Kidney (tissue), 22 donors: ENCODE measurements at places on chromosomes 6 and 20. TPM values are rescaled to one million over a fixed set of nuclear protein-coding genes. Genes with fewer than 3 reads are reported as not detected.
A peak's percentile ranks its signal among the peaks of the same experiment; 100 is the strongest.

DNA sequence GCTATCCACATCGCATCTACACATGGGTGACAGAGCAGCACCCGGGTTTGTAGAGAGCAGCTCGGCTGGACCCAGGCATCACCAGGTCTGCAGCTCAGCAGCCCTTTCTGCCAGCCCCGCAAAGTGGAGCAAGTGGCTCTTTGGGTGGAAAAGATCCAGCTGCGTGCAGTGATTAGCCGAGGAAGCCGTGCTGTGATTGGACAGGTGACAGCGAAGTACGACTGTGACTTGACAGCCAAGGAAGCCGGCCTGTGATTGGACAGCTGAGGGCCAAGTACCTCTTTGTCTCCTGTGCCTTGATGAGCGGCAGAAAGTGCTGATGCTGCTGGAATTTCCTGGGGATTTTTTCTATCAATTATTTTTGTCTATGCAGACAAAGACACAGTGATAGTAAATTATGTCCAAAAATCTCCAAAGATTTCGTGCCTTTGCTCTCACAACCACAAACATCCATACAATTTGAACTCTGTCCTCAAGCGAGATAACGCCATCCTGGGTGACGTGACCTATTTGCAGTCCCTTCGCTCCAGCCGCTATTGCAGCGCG is 62.3 kb upstream of the GPR31 start:
- H3K27ac ChIP-seq: no peak overlapping the region

DNA sequence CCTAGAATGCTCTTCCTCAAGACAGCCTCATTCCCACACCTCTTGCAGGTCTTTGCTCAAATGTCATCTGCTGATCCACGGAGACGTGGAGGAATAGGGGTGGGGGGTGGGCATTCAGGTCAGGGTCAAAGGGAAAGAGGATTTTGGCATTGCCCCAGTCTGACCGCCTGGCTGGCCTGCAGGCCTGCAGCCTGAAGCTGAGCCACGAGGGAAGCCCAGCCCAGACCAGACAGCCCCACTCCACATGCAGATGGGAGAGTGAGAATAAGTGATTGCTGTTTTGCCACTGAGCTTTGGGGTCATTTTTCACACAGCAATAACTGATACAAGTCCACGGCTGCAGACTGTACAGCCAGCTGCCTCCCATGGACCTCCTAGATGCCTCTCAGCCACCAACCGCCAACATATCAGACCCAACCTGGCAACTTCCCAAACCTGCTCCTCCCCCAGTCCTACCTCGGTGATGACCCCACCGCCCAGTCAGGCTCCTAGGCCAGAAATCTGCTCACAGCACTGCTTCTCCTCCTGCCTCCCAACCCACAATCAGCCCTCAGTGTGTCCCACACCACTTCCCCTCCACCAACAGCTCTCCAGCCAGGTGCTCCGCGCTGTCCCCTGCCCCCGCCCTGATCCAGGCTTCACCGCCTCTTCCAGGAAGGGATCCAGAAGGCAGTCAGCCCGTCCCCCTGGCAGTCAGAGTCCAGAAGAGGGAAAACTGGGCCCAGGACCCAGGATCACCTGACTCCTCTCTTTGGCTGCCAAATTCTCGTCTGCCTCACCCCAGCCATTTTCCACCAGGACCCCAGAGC is 14.0 kb downstream of the KIAA1755 start:
- H3K27me3 ChIP-seq: no peaks in the 10 kb centered on the region
- H3K4me3 ChIP-seq: no peak overlapping the region
- H3K4me1 ChIP-seq: peaks cover 10% of the 10 kb centered on the region
- peak overlapping the region; percentile 63 for H3K27ac ChIP-seq
- DNase-seq: no peak

DNA sequence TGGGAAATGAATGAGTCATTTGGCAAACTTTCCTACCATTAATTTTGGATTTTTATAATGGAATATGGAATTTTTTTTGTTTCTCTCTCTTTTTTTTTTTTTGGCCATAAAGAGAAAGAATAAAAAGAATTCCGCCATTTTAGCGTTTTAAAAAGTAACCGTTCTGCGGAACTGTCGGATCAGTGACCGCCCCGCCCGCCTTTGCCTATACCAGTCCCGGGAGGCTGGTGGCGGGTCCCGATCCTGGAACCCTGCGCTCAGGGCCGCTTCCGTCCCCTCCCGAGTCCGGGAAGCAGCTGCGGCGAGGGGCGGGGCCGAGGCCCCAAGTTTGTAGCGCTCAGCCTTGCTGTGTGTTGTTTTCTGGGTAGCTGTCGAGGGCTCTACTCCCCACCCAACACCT is 609 bp downstream of the L3MBTL1 start:
- H3K36me3 ChIP-seq: no peaks in the 10 kb centered on the region
- H3K27me3 ChIP-seq: no peaks in the 10 kb centered on the region
- peaks cover 5% of the 10 kb centered on the region for H3K4me1 ChIP-seq
- no peak for DNase-seq

DNA sequence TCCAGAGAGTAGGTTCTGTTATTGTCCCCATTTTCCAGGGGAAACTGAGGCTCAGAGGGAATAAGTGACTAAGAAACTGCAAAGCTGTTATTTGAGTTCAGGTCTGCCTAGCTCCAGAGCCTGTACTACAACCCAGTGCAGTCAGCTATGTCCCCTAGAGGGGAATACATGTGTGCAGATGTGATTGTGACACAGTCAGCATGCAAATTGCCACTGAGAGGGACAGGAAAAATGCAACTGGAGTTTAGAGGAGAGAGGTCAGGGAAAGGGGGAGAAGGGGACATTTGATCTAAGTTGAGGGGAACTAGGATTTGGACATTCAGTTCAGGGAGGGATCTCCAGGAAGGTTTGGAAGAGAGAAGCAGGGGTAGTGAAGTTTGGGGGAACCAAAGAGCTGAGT is 38.6 kb upstream of the EPB41L1 start:
- peaks cover 4% of the 10 kb centered on the region for H3K36me3 ChIP-seq
- H3K4me1 ChIP-seq: no peaks in the 10 kb centered on the region
- H3K27me3 ChIP-seq: no peaks in the 10 kb centered on the region
- DNase-seq: no peak
- H3K4me3 ChIP-seq: no peak overlapping the region

DNA sequence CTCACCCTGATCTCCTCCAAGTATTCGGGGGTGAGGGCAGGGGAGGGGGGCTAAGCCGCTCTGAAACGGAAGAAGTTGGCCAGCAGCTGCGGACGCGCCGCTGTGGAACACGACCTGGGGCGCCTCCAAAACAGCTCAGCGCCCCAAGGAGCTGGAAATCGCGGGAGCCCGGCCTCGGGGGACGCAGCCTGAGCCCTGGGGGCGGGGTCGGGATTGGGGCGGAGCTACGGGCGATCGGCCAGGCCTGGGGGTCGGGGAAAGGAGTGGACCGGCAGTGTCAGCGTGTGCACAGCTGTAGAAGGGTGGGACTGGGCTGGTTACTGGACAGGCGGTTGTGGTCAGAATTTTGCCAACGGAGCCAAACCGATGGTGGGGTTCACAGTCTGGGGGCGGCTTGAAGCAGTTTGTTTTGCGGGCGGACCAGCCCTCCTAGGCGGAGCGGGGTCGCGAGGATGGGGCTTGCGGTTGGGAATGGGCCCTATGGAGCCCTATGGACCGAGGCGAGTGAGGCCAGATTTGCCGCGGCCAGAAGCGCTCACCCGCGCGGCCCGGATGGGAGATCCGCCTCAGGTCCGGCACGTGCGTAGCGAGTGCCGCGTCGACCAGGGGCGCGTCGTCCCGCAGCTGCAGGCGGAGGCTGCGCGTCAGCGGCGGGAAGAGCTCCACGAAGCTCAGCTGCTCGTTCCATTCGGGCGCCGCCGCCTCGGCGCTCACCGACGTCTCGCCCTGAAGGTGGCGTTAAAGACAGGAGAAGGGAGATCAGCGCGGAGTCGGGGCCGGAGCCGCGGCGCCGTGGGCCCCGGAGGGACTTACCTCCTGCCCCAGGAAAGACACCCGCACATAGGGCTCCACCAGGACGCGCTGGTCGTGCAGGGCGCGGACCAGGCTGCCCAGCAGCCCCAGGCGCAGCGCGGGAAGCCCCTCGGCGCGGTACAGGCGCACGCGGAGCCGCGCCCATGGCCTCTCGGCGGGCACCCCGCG is 14.3 kb upstream of the SPAG4 start:
- no peaks in the 10 kb centered on the region for H3K27me3 ChIP-seq
- H3K4me1 ChIP-seq: peaks cover 4% of the 10 kb centered on the region
- DNase-seq: peak; percentile 94

- H3K27me3 ChIP-seq: no peaks in the 10 kb centered on the region
- no peaks in the 10 kb centered on the region for H3K36me3 ChIP-seq
- no peak for DNase-seq
- H3K4me1 ChIP-seq: peaks cover 46% of the 10 kb centered on the region
- H3K27ac ChIP-seq: peak overlapping the region; percentile 36
- H3K4me3 ChIP-seq: no peak overlapping the region
These were observed 112.1 kb upstream of the TMEM170B start for GRCh38 chr6:11425431-11425871.

- H3K27ac ChIP-seq: no peak overlapping the region
- H3K4me1 ChIP-seq: no peaks in the 10 kb centered on the region
- no peak overlapping the region for H3K4me3 ChIP-seq
- DNase-seq: no peak
These were observed 149.7 kb downstream of the KIF16B start for GRCh38 chr20:16423311-16424212.

- H3K27me3 ChIP-seq: no peaks in the 10 kb centered on the region
- no peaks in the 10 kb centered on the region for H3K36me3 ChIP-seq
- no peak overlapping the region for H3K4me3 ChIP-seq
- DNase-seq: no peak
- H3K27ac ChIP-seq: no peak overlapping the region
These were observed 176.9 kb downstream of the MTFR2 start for GRCh38 chr6:136073216-136073615.

GRCh38 chr6:42453031-42453653 is 1.4 kb upstream of the TRERF1 start:
- H3K4me1 ChIP-seq: no peaks in the 10 kb centered on the region
- DNase-seq: peak; percentile 96
- no peaks in the 10 kb centered on the region for H3K36me3 ChIP-seq
- peak overlapping the region; percentile 92 for H3K27ac ChIP-seq
- H3K27me3 ChIP-seq: no peaks in the 10 kb centered on the region

DNA sequence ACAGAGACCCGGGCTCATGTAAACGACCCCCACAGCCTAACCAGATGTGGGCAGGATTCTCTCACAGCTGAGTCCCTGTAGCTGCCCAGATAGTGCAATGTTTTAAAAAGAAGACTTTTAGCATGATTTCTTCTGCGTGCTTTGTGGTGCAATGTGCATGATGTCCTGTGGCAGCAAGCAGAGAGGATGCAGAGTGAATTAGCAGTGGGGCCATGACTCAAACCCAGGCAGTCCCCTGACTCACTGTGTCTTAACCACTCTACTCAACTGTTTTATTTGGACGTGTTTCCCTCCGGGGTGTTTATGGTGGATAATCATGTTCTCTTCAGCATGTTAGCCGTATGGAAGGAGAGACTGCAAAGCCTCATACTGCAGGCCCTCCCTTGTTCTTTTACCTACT is 247.9 kb downstream of the SLC24A3 start:
- H3K27me3 ChIP-seq: no peaks in the 10 kb centered on the region
- no peaks in the 10 kb centered on the region for H3K4me1 ChIP-seq
- no peaks in the 10 kb centered on the region for H3K36me3 ChIP-seq

TTBK1 gene
- total RNA-seq: 0.31 TPM

GRCh38 chr6:47073125-47074110 is 31.3 kb upstream of the ADGRF1 start:
- H3K36me3 ChIP-seq: no peaks in the 10 kb centered on the region
- peaks cover 2% of the 10 kb centered on the region for H3K4me1 ChIP-seq
- H3K27ac ChIP-seq: no peak overlapping the region
- no peak for DNase-seq

GRCh38 chr6:157075549-157076450 is 247.5 kb downstream of the TMEM242 start:
- no peaks in the 10 kb centered on the region for H3K27me3 ChIP-seq
- no peaks in the 10 kb centered on the region for H3K4me1 ChIP-seq
- no peaks in the 10 kb centered on the region for H3K36me3 ChIP-seq

DNA sequence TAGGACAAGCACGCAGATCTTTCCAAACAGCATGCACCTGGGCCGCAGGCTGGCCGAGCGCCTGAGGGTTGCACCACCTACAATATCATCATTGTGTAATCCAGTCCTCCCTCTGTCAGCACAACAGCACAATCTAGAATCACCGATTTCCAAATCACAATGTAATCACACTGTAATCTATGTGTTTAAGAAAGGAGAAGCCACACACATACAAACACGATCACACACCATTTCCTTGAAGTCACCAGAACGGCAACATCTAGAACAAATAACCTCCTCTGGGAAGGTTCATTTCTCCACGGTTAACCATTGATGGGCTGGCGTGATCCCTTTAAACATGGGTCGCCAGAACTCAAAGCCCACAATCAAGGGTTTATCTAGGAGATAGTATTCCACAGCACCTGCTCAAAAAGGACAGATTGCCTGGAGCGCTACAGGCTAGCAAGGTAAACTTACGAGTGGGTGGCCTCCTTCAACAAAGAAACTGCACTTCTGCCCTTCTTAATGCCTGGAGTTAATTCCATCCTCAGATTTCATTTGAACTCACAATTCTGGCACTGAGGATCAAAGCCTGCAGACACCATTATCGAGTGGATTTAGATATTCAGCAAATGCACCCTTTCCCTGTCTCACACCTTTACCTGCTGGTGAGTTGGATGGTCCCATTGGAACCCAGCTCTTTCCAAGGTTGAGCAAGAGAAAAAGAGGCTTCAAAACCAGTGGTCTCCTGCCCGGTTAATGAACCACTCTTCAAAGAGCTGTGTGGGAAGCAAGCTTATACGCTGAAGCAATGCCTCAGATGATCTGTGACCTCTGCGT is 83.8 kb upstream of the FOXQ1 start:
- peak; percentile 45 for DNase-seq
- H3K27ac ChIP-seq: no peak overlapping the region
- H3K36me3 ChIP-seq: no peaks in the 10 kb centered on the region
- H3K4me3 ChIP-seq: no peak overlapping the region

BANF2 gene
- not detected for total RNA-seq

DNA sequence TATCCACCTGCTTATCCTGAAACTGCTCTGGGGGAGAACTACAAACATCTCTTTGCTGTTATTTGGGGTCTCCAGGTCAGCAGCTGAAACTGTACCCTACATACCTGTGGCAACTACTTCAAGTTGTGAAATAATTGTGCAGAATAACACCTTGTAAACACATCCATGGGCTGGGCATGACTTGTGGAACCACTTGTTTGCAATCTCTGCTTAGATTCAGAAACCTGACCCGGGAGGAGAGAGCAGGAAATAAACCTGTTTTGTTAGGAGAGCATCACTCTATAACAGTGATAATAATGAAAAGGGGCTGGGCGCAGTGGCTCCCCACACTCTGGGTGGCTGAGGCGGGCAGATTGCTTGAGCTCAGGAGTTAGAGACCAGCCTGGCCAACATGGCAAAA is 183.1 kb downstream of the NFATC2 start:
- no peaks in the 10 kb centered on the region for H3K36me3 ChIP-seq

- H3K36me3 ChIP-seq: no peaks in the 10 kb centered on the region
- no peaks in the 10 kb centered on the region for H3K27me3 ChIP-seq
- no peak overlapping the region for H3K27ac ChIP-seq
- no peak for DNase-seq
- no peak overlapping the region for H3K4me3 ChIP-seq
These were observed 191.9 kb upstream of the SLC35B3 start for GRCh38 chr6:8627085-8627861.

ARMC2 gene
- 12.7 TPM for total RNA-seq
